ENCODE measurements at places on chromosomes 7 and 10.

DNA sequence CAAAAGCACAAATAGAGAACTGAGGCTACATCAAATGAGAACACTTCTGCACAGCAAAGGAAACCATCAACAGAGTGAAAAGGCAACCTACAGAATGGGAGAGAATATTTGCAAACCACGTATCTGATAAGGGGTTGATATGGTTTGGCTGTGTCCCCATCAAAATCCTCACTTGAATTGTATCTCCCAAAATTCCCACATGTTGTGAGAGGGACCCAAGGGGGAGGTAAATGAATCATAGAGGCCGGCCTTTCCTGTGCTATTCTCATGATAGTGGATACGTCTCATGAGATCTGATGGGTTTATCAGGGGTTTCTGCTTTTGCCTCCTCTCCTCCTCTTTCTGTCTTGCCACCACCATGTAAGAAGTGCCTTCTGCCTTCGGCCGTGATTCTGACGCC is 120.6 kb upstream of the FRMD4A start:
- no peak for DNase-seq

DNA sequence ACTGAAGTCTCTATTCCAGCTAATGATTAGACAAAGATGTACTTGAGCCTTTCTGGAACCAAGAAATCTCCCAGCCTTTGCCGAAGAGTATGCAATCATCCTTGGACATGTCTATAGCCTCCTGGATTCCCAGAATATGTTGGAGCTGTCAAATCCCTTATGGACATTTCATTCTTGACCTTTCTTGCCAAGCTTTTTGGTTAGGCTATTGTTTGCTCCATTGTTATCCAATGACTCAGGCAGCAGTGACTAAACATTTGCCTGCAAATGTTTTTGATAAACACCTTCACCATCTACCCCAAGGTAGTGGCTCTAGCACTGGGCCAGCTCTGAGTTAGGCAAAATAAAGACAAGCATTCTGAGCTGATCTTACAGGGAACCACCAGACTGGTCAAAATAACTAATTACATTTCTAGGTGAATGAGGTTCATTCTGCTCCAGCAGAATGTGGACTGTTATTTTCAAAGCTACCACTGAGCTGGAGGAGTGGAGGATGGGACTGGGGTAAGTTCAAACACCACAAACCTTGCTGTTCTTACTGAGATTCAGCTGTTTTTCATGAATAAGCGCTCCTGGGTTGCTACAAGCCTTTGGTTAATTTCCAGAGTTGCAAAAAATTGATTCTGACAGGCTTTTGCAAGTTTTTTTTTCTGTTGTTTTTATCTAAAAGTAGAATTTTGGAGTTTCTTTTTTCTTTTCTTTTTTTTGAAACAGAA is 81.0 kb downstream of the TMEM270 start:
- no peak for DNase-seq

GRCh38 chr10:88651101-88651551 is 13.1 kb upstream of the LIPF start:
- no peak for DNase-seq

GRCh38 chr7:17487343-17487742 is 188.9 kb downstream of the AHR start:
- no peak for DNase-seq

DNA sequence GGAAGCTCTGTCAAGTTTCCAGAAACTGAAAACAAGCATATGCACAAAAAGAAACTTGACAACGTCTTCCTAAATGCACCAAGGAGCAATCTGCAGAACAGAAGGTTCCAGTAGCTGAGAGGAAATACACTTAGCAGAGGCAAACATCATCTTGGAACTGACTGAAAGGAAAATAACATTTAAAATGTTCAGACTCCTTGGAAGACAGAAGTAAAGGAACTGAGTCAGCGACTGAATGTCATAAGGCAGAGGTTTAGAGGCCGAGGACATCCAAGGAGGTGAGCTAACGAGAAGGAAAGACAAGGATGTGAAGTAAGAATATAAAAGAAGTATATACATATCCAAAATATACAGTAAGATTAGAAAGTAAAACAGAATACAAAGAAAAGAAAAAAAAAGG is 24.1 kb downstream of the SEMA3D start:
- no peak for DNase-seq

DNA sequence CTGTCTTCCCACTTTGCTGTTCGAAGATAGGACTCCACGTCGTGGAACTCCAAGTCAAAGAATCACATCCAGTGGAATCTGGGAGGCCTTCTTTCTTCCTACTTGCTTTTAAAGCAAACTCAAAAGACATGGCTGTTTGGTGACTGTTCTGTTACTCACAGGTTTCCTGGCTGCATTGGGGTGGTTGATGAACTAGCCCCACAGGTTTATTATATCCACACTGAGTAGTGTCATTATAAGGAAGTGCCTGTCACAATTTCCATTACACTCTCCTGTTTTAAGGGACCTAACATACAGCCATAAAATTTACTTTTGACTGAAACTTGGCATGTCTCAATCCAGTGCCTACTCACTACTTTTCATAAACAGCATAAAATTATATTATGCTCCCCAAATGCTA is 287.3 kb upstream of the SP4 start:
- DNase-seq, result no peak

- DNase-seq, result no peak
Observed at GRCh38 chr10:107930037-107930436, 765.5 kb upstream of the SORCS1 start.

GRCh38 chr7:39693812-39694211 is 70.4 kb downstream of the RALA start:
- no peak for DNase-seq

GRCh38 chr7:25611196-25611595 is 382.9 kb upstream of the NPVF start:
- DNase-seq, result no peak

DNA sequence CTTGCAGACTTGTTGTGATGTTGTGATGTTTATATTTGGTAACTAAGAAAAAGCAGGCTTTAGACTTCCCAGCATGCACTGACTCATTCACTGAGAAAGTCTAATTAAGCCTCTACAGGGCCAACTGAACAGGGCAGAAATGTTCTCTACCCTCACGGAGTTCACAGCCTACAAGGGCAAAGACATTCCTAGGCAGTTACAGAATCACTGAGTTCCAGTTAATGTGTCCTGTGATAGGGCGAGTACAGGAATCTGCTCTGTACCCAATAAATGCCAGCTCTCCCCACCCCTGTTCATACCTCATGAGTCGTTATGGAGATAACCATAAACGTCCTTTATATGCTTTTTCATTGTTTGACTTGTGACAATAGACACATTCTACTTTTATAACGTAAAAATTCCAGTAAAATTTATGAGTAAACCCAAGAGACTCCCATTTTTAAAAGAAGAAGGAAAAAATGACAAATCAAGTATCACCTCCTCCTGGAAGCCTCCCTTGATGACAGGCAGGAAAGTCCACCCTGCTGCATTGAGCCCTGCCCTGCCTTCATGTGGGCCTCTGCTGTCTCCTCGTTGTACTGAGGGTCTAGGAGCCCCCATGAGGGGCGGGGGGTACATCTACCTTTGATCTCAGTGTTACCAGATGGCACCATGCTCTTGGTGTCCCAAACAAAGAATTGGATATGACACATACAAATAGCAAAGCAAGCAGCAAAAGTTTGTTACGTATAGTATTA is 14.3 kb downstream of the MUC12 start:
- no peak for DNase-seq

DNA sequence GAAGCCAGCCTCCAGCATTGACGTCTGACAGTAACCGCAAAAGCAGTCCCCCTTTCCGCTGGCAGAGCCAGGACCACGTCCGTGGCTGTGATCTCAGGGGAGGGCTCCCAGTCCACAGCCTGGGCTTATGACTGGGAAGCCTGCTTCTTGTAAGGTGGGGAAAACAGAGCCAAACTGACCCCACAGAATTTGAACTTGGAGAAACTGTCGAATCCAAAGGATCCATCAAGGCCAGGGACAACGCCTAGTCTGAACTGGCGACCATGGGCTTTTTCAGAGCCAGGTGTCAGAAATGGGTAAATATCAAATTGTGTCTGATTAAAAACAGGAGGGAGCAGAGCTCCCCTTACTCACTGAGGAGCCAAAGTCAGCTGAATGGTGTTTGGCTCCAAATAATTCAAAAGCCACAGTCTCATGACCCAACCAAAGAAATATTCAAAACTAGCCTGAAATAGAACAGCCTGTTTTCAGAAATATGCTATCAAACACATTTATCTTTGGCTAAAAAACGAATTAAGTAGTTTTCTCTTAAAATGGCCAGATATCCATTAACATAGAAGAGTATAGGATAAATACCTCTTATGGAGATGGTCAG is 751.4 kb upstream of the GALNT17 start:
- no peak for DNase-seq

- no peak for DNase-seq
Observed at GRCh38 chr7:2530071-2530987, 10.8 kb downstream of the LFNG start.

GRCh38 chr10:36492590-36493515 is 632.5 kb upstream of the ANKRD30A start:
- DNase-seq, result no peak

- DNase-seq, result no peak
Observed at GRCh38 chr10:71868192-71868697, 17.2 kb upstream of the PSAP start.

DNA sequence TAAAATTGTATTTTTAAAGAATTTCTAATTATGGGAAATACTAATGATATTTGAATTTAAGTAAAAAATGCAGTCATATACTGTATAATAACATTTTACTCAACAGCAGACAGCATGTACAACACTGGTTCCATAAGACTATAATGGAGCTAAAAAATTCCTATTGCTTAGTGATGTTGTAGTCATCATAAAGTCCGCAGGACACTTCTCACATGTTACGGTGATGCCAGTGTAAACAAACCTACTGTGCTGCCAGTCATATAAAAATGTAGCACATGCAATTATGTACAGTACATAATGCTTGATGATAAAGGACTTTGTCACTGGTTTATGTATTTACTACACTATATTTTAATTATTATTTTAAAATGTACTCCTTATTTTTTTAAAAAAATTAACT is 629.3 kb downstream of the IPMK start:
- DNase-seq, result no peak

DNA sequence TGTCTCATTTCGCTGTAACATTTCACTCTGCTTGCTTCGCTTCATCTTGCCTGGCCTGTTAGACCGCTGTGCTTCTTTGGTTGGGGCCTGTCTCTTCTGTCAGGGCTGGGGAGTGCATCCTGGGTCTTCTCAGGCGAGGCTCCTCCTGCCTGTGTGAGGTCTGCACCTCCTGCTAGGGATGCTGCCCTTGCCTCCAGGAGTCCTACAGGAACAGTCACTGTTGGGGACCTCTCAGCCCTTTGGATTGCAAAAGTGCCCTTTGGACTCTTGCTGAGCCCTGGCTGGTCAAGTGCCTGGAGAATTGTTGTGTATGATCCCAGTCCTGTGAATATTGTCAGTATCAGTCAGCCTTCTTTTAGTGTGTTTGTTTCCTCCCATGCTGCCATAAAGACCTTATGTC is 84.1 kb downstream of the MDFIC start:
- DNase-seq, result no peak

DNA sequence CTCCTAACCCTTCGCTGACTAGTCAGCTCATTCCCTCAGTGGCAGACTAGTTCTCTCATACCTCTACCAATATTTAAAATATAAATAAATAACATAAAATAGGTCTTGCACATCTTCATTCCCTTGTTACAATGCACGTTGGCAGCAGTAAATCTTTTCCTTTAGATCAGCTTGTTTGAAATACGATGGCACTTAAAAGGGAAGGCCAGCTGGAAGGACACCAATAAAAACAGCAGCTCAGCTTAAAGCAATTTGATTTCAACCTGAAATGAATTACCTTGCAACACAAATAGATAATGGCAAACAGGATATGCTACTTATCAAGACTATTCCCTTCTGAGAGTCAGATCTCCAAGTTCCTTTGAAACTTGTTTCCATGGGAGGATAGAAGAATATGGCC is 321.8 kb downstream of the GFRA1 start:
- DNase-seq, result no peak

DNA sequence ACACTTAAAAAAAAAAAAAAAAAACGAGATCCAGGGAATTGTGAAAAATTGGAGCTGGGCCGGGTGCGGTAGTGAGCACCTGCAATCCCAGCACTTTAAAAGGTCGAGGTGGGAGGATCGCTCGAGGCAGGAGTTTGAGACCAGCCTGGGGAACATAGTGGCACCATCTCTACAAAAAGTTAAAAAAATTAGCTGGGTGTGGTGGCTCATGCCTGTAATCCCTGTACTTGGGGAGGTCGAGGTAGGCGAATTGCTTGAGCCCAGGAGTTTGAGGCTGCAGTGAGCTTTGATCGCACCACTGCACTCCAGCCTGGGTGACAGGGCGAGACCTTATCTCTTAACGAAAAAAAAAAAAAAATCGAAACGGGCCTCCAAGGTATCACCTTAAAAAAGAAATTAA is 2.0 kb downstream of the CLDN4 start:
- no peak for DNase-seq

DNA sequence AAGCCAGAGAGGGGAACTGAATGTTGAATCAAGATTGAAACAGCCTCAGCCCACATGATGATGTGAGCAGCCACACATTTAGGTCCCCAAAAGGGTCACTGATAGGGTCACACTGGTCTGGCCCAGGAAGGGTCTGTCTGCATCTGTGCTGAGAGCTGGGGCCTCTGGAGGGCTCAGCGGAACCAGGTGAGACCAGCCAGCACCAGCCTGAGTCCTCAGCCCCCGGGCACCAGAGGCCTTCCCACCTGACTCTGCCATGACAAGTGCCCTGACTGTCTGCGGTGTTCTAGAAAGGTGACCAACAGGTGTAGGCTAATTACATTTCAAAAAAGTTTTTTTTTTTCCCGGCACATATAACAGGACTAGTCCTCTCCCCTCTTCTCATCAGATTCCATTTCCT is 76.2 kb downstream of the WDR11 start:
- no peak for DNase-seq

- DNase-seq, result no peak
Observed at GRCh38 chr7:28258240-28258639, 77.6 kb upstream of the JAZF1 start.

DNA sequence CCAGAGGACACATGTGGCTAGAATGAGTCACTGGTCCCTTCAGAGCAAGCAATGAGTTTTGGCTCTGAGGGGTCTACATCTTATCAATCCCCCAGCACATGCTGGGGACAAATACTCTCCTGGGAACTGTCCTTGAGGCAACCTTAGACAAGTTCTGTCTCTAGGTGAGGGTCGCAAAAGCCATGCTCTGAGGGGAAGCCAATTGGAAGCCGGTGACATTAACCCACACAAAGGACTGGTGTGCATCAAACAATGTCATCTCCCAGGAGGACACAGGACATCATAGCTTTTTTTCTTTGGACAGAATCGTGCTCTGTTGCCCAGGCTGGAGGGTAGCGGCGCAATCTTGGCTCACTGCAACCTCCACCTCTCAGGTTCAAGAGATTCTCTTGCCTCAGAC is 111.6 kb upstream of the ZNF722 start:
- no peak for DNase-seq

DNA sequence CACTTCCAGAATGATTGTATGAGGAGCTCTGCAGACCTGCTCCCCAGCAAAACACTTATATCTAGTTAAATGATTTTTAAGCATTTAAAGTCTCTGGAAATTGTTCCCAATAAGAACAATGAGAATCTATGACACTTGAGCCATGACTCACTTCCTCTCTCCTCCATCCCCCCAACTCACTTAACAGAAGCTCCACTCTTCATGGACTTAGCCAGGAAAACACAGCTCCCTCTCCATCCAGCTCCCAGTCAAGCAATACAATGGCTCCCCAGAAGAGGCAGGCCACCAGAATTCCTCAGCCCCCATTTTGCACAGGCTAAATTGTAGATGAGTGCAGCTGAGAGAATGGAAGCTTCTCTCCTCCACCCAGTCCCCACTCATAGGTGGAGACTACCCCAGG is 27.0 kb downstream of the AOC1 start:
- DNase-seq, result no peak

GRCh38 chr7:95470452-95470851 is 15.3 kb upstream of the ASB4 start:
- no peak for DNase-seq
